Sciatic nerve (tissue), 2 donors: ENCODE measurements at places on chromosomes 1 and 21. TPM values are rescaled to one million over a fixed set of nuclear protein-coding genes. Genes with fewer than 3 reads are reported as not detected.

Gene OR2L3
- 0.13 TPM for total RNA-seq

Gene SLC45A1
- total RNA-seq = 2.5 TPM

DNA sequence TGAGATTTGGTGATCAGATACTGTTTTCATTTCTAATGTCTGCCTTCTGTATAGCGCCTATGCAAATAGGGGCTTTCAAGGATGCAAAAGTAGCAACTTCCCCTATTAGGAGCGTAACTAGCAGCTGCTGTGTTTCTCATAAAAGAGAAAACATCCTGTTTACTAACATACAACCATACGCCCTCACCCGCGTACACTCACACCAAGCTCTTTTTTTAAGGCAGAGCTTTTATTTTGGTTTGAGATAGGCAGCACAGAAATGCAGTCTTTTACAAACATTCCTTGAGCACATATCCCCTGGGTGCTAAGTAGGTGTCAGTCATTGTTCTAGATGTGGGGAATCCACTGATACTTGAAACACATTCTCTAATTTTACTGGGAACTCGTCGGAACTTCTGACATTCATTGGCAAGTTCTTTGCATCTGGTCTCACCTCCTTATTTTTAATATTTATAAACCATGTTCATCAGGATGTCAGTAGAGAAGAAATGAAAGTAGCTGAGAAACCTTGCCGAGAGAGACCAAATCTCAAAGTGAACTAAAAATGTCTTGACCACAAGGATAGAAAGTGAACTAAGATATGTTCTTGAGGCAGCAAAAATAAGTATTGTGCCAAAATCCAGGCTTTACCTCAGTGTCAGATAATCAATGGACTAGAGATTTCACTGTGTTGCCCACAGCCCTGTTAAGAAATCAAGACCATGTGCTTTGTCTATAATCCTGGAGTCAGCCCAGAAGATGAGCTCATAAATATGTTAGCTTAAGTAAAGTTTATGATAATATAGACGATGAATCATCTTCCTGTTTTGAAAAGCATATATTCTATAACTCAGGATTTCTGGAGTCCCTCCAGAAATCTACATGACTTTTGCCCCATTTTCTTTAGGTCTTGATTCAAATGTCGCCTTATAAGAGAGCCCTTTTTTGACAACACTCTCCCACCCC, 350.9 kb downstream of the ST6GALNAC3 start:
- no peak for DNase-seq

Gene ASTN1
- 0.36 TPM for total RNA-seq

DNA sequence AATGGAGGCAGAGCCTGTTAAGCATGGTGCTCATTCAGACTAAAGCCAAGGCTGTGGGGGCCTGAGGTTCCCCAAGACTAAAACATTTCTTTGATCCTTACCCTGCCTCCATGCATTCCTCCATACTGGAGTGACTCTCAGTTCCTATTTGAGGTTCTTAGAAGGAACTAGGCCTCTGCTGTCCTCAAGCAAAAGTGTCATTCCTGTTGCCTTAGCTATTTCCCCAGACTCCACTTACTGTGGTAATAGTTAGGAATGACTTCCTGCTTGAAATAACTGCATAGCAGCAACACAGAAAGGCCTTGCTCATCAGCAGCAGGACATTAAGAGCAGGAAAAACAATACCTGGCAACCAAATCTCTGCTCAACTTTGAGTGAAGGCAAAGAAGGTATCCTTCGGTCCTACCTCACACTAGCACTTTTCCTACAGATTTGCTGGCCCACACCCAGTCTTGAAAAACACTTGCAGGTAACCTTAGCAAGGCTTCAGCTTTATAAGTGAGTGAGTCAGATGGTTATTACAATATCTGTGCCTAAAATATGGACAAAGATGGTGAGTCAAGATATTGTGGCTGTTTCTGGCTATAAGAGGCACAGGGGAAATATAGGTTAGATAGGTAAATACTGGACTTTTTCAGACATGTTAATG, 14.8 kb downstream of the LRRC41 start:
- DNase-seq = no peak
